ENCODE measurements at places on chromosomes 12 and 14. TPM values are rescaled to one million over a fixed set of nuclear protein-coding genes. Genes with fewer than 3 reads are reported as not detected.

DNA sequence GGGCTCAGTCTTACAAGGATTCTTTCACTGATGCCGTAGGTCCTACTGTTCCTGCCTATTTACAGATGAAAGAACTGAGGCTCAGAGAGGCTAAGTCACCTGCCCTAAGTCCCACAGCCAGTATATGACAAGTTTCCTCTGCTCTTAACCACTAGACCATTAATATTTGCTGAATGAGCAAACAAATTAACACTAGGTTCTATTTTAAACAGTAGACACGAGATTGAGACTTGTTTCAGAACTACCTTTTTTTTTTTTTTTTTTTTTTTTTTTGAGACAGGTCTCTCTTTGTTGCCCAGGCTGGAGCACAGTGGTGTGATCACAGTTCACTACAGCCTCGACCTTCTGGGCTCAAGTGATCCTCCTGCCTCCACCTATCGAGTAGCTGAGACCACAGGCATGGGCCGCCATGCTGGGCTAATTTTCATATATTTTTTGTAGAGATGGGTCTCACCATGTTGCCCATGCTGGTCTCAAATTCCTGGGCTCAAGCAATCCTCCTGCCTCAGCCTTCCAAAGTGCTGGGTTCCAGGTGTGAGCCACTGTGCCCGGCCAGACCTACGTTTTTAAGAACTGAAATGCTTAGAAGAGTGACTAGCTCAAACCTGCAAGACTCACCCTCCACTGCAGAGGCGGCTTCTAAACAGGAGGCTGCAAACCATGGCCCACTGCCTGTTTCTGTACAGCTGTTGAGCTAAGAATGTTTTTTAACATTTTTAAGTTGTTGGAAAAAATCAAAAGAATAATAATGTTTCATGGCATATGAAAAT lies 12.9 kb downstream of the SYNE3 start:
- DNase-seq: no peak

DNA sequence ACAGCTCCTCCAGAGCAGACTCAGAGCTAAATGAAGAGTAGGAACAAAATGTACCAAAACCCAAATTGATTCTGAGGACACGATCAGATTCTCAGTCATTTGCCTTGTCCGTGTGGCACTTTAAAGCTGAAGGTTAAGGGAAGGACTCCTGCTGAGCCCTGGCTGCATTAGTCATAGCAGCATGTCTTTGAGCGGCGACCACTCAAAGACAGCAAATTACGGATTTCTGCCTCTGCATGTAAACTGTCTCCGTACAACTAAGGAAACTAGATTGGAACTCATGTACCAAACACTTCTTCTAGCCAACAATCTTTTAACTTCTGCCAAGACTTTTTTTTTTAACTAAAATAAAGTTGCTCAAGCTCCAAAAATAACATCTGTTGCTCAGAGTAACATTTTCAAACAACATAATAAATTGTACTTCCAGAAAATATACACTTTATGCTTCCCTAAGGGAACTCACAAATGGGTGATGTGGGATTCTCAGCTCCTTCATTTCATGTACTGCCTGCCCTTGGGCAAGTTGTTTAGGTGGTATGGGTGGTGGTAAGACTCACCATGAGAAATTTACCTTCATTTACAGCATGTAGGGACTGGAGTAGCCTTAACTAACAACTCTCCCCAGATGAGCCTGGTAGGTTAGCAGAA lies 56.1 kb downstream of the RERG start:
- DNase-seq: no peak

GRCh38 chr14:36055681-36056225 lies 120.8 kb downstream of the PTCSC3 start:
- DNase-seq: no peak

DNA sequence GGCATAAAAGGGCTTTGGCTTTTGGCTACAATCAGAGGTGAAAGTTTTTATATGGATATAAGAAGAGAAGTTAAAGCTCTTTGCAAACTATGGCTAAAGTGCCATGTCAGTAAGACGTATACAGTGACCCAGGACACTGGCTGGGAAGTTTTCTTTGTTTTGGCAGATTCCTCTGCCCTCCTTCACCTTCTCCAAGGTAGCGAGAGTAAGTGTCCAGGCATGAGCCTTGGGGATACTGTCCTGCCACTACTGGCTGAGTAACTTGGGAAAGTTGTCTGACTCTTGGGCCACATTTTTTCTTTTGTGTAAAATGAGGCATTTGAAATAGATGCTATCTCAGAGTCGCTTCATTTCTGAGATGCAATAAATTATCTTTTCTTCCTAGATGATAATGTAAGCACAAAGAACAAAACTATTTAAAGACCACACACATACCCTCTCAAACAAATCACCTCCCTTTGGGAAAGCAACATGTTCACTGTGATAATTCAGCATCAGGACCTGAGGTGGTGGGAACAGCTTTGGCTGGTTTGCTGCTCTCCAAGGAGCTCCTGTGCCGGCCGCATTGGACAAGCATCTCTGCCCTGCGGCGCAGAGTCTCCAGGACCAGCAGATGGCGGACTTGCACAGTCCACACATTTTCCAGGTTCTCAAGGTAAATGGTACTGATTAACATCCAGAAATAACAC lies 106.3 kb downstream of the PTCSC3 start:
- peak; percentile 42 for DNase-seq

GRCh38 chr12:46071335-46071734 lies 81.0 kb upstream of the SCAF11 start:
- DNase-seq: no peak

DNA sequence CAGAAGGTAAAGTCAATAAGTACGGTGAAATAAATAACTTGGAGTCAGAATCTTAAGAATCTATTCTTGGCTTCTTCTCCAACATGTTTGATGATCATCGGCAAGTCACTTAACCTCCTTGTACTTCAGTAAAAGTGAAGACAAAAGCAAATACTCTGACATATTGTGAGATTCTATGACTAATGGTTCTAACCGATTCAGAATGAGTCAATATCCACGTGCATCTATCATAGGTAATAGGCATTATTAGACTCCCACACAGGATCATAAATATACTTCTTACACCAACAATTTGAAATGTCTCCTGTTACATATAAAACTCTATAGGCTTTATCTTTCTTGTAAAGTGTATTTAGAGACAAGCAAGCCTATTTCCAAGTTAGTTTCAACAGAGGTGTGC lies 144.4 kb upstream of the ATXN7L3B start:
- DNase-seq: no peak

- no peak for DNase-seq
Observed at GRCh38 chr12:122944605-122945592, 21.4 kb downstream of the ABCB9 start.

GRCh38 chr14:53249059-53249458 lies 95.9 kb upstream of the DDHD1 start:
- DNase-seq: no peak

GRCh38 chr12:76856018-76856644 lies 22.7 kb downstream of the CSRP2 start:
- no peak for DNase-seq

- DNase-seq: no peak
Observed at GRCh38 chr12:127619869-127620734, 646.9 kb upstream of the TMEM132C start.

GRCh38 chr12:75913502-75914351 lies 117.8 kb downstream of the PHLDA1 start:
- DNase-seq: peak; percentile 72

DNA sequence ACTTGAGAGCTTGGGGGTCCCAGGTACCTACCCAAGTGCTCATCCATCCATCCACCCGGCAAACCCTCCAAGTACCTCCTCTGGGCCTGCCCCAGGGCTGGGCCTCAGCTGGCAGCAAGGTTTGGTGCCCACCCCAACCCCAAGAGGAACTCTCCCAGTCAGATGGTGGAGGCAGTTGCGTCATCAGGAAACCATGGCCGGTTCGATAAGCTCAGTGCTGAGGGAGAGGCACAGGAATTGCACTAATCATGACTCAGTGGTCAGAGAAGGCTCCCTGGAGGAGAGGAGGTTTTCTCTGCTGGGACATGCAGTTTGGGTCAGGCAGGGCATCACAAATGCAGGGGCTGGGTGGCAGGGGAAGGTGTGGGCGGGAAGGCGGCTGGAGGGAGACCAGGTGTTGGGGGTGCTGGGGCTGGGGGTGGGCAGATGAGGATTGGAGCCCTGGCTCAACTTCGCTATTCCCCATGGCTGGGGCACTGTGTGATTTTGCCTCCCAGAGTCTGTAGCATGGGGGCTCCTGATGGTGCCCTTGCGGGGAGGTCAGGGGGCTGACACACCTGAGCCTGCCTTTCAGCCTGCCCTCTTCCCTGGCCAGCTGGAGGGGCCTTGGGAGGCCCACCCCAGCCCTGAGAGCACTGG lies 32.2 kb downstream of the SH2B3 start:
- DNase-seq: no peak

DNA sequence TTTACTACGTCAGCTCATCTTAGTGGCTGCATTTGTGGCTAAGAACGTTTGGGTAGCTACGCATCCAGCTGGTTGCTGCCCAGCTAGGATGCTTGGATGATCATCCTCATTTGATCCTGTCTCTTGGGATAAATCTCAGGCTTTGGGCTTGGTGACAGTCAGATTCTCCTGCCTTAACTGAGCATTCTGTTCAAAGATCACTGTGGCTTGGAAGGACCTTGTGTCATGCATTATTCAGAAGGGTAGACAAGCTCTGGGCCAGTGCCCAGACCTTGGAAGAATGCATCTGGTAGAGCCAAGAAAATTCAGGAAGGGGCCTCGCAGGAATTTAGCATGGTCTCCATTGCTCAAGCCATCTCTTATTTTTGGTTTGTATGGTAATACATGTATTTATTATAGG lies 188.4 kb downstream of the NRXN3 start:
- no peak for DNase-seq

- DNase-seq: no peak
Observed at GRCh38 chr14:51544901-51545300, 106.8 kb upstream of the FRMD6 start.

DNA sequence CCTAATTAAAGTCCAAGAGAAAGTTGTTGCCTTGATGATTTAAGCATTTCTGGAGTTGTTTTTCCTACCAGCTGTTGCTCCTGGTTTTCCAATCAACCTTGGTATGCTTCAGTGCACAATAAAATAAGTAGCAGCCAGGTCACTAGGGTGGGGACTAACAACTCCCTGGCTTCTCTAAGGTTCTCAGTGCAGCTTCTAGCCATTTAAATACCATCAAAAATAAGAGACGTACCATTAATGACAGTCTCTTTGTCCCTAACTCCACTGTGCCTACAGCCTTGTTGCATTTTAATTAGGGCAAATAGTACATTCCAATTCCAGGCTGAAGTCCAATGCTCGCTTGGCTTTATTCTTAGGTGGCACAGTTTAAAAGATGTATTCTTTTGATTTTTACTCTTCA lies 11.8 kb downstream of the STON2 start:
- no peak for DNase-seq

DNA sequence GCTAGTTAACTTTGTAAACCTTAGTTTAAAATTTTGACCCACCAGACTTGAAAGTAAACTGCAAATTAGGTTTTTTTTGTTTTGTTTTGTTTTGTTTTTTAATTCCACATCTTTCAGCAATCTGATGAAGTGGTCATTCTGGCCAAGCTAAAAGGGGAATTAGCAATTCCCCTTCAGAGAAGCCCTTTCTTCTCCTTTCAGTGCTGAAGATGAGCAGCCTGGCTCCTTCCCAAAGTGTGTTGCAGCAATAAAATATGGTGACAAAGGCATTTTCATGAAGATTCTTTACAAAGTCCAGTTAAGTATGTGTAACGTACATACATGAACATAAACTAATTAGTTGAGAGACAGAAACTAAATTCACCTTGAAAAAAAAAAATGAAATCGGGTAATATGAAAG lies 380.1 kb downstream of the NOVA1 start:
- no peak for DNase-seq

GRCh38 chr12:39405580-39405979 lies 37.3 kb downstream of the KIF21A start:
- no peak for DNase-seq

GRCh38 chr14:90808759-90809529 lies 7.3 kb downstream of the TTC7B start:
- no peak for DNase-seq

- DNase-seq: no peak
Observed at GRCh38 chr14:32189811-32190210, 12.0 kb upstream of the RNU6-7 start.

GRCh38 chr14:93044121-93044520 lies 71.6 kb downstream of the ITPK1 start:
- DNase-seq: no peak

- DNase-seq: no peak
Observed at GRCh38 chr12:75760573-75761294, 249.3 kb upstream of the KRR1 start.

DNA sequence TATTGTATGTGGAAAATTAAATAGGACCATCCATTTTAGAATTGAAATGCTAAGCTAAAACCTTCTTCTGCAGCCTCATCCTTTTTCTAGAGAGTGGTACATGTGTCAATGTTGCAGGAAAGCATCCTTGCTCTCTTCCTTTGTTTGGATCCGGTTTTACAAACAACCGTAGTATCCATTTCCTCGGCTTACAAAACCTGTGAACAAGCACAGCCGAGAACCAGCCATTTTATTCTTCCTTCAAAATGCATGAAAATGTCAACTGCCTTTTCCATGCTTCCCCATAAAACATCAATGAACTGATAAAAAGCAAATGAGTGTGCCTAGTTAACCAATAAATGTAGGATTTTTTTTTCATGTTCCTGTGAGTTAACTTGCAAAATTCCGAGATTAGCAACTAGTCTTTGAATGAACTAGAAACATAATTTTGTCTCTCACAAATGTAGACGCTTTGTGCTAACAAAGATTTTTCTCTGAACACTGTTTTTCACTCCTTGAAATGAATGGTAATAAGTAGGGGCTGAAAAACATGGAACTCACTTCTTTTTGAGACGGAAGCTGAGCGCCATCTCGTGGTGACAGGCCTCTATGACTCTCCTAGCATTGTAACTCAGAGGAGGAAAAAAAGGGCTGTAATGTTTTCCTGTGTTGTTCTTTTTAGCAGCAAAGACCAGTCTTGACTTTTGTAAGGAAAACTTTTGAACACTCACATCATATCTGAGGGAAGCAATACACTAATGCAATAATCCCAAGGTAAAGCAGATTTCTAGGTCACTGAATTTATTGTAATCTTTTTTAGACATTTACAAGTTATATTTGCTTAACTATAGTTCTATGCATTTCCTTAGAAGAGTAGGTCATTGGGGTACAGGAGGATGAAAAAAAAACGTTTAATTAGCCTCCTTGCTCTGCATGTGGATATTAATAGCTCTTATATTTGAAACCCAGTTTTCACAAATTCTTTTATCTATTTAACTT lies 157.4 kb upstream of the FOXG1 start:
- DNase-seq: peak; percentile 2

The CCDC175 gene
- not detected for total RNA-seq

The FAIM2 gene
- total RNA-seq: 0.08 TPM

The B4GALNT3 gene
- total RNA-seq: 0.66 TPM

The BMP4 gene
- total RNA-seq: not detected

The DAAM1 gene
- total RNA-seq: 9.2 TPM

The SLC38A4 gene
- not detected for total RNA-seq

The GPR65 gene
- 17.5 TPM for total RNA-seq

The IL22 gene
- 0.64 TPM for total RNA-seq

The TOMM20L gene
- not detected for total RNA-seq

The TMEM179 gene
- not detected for total RNA-seq

The PLEKHH1 gene
- 2.4 TPM for total RNA-seq

The KRT82 gene
- not detected for total RNA-seq
